Stimulated activated CD4-positive, alpha-beta T cell treated with anti-CD3 and anti-CD28 coated beads, Interleukin-15, amount 100 ng/mL, for 1 hour (primary cell): ENCODE measurements at places on chromosomes 12 and 14.

GRCh38 chr12:131315601-131316000 lies 361.9 kb downstream of the ADGRD1 start:
- DNase-seq, result no peak

- no peak for DNase-seq
Observed at GRCh38 chr12:43069768-43070221, 480.2 kb upstream of the PRICKLE1 start.

DNA sequence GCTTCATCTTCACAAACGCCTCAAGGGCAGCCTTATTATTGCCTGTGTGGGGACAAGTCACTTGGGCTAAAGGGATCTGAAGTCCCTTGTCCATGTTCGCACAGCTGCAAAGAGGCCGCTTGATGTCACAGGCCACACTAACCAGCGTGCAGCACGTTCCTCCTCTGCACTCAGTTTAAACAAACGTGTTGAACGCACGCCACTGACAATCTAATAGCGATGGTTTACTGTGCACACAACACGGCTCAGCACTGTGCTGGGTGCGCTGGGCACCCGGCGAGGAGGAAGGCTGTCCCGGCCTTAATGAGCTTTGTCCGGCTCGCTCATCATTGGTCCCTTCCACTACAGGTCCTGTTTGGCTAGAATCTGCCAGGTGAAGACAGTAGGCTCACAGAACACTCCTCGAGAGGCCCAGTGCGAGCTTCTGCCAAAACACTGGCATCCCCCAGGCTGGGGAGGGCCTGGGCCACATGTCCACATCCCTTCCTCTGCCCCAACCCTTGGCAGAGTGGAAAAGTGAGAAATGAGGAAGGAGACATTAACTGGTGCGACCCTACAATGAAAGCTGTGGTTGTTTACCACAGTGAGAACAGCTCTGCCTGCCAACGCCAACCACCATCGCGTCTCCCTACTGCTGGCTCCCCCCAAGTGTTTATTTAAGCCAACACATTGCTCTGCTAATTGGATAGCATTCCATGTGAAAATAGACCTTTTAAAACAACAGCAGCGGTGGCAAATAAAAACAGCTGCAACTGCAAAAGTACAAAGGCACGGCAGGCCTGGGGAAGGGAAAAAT lies 113.2 kb downstream of the RBM19 start:
- DNase-seq, result no peak

DNA sequence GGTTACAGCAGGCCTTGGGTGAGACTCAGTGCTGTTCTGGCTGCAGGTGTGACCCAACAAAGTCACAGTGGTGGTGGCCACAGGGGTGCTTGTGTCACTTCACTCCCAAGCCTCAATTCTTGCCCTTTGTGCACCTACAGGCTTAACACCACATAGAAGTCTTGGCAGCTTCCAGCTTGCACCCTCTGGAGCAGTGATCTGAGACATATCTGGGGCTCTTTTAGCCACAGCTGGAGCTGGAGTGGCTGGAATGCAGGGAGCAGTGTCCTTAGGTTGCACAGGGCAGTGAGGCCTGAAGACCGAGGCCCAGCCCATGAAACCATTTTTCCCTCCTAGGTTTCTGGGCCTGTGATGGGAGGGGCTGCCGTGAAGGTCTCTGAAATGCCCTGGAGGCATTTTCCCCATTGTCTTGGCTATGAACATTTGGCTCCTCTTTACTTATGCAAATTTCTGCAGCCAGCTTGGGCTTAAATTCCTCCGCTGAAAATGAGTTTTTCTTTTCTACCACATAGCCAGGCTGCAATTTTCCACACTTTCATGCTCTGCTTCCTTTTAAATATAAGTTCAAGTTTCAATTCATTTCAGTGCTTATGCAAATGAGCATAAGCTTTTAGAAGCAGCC lies 37.7 kb downstream of the ADAM21 start:
- no peak for DNase-seq

DNA sequence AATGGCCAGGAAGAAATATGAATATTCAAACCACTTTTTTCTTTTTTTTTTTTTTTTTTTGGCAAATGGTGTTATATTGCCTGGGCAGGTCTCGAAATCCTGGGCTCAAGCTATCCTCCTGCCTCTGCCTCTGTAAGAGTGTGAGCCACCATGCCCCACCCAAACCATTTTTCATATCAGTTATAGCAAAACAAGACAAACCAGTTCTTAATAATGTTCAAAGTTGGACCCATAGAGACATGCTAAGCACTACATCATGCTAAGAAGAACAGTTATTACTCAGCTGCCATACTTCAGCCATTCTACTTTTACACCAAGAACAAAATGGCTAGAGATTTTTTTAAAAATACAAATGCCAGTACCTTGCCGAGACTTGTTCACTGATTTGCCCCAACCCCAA lies 25.5 kb downstream of the EIF2S1 start:
- DNase-seq, result no peak

DNA sequence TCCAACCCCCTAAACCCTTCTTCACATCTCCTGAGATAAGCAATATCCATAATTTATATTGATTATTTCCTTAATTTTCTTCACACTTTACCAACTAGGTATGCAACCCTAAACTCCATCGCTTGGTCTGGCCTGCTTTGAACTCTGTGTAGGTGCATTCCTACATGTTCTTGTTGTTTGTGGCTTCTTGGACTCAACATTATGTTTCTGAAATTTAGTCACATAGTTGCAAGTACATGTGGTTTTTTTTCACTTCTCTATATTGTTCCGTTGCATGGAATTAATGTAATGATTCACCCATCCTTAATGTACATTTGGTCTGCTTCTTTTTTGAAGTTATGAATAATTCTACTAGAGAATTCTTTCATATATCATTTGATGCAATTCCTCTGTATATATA lies 1.6 kb upstream of the TAS2R30 start:
- DNase-seq, result no peak

GRCh38 chr14:100587086-100587762 lies at the start of gene BEGAIN:
TSS of gene BEGAIN (minus strand) at chr14:100587417. CDS start at chr14:100587290, 127 bp downstream.
- DNase-seq, result no peak

GRCh38 chr12:65825507-65826352 lies 1.4 kb downstream of the HMGA2 start:
- no peak for DNase-seq

DNA sequence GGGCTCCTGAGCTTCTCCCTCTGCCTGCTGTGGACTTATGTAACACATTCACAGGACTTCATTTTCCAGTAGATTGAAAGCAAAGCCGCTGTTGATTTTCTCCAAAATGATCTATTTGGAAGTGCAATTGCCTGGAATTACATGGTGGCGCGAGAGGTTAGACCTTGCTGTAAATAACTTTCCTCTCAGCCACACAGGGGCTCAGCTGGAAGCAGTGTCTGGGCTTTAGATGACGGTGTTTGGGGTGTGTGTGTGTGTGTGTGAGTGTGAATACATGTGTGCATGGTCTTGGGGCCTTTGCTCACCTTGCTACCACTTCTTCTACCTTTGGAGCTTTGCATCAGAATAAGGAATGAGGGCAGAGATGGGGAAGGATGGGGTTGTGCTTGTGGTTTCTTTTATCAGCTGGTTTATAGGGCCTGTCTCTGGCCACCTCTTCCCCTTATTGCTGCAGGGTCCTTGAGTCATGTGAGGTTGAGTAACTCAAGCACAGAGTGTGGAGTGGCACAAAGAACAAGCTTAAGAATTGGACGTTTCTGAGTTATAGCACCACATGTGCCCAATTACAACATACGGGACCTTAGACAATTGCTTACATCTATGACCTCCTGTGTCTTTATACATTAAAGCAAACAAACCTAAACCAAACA lies 280.6 kb downstream of the NRXN3 start:
- no peak for DNase-seq

DNA sequence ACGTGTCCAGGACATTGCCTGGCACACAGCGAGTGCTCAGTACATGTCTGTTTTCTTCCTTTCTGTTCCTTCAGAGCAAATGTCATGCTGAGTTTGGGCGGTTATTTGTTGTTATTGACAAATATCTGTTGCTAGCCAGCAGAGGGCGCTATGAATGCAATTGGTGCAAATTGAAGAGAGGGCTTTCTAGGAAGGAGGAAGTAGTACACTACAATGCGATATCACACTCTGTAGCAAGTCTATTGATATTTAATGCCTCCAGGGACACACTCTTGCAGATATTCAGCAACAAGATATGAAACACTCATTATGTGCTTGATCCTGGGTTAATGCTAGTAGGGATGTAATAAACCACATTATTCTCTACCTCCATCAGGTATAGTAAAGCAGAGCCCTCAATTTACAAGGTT lies 267.3 kb upstream of the SRRM4 start:
- no peak for DNase-seq

- no peak for DNase-seq
Observed at GRCh38 chr12:65876161-65876560, 51.9 kb downstream of the HMGA2 start.

- no peak for DNase-seq
Observed at GRCh38 chr12:11555743-11556625, 93.5 kb upstream of the ETV6 start.

DNA sequence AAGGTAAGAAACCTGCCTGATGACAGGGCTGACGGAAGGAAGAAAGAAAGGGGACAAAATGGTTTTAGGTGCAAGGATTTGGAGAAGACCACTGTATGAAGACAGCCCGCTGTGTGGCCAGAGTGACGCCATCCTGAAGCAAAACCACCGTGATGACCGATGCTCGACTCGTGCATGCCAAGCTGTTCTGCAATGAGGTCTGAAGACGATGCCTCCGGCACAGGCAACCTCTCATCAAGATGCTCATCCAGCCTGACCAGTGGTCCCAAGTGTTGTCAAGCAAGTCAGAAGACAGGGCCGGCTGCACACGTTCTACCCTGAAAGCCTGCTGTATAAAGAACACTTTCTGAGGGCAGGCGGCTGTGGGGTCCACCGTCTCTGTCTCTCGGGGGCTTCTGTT lies 34.8 kb downstream of the STX2 start:
- DNase-seq, result no peak

GRCh38 chr14:31876741-31877140 lies 200.4 kb upstream of the ARHGAP5 start:
- DNase-seq, result no peak

- DNase-seq, result no peak
Observed at GRCh38 chr14:65438266-65438933, 25.9 kb downstream of the FUT8 start.

DNA sequence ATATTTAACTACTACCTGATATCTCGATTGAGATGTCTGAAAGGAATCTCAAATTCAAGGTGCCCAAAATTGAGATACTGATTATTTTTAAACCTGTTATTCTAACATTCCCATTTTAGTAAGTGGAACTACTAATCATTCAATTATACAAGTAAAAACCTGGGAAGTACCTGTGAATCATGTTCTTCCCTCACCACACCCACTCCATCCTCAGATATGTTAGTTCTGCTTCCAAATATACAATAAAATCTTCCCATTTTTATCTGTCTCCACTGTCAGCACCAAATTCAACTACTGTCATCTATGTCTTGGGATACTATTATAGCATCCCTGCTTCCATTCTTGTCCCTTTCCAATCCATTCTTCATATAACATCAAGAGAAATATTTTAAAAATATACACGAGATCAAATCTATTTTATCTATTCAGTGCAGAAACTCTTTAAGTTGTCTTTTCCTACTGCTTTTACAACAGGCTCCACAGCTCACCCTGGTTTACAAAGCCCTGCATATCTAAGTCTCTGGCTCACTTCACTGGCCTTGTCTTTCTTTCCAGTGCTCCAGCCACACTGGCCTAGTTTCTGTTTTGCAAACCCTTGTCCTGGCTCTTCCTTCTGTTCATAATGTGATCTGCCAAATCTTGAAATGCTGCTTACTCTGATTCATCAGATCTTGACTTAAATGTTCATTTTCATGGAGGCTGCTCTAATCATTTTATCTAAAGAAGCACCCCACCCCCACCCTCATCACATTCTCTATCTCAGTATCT lies 122.3 kb downstream of the PTPRR start:
- no peak for DNase-seq

DNA sequence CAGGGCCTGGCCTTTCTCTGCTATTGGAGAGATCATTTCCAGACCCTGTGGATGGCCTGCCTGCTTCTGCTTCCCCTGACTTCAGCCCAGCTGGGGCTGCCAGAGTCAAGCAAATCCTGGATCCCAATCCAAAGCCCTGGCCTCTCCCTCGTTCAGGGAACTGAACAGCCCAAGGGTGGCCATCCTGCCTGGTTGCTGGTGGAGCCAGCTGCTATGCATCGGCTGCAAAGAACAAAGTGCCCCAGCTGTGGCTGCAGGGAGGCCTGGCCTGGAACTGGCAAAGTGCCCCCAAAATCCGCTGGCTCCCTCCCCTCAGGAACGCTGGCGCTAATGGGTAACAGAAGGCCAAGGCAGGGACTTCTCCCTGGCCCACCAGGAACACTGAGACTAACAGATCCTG lies 56.4 kb downstream of the LRRC74A start:
- DNase-seq, result no peak

GRCh38 chr12:4174417-4174816 lies 99.1 kb upstream of the CCND2 start:
- DNase-seq, result no peak

GRCh38 chr12:79086541-79087296 lies 222.1 kb downstream of the SYT1 start:
- DNase-seq, result no peak

GRCh38 chr12:119940897-119941296 lies 48.1 kb upstream of the BICDL1 start:
- DNase-seq, result no peak

GRCh38 chr14:51053157-51053556 lies 41.7 kb downstream of the TRIM9 start:
- no peak for DNase-seq

DNA sequence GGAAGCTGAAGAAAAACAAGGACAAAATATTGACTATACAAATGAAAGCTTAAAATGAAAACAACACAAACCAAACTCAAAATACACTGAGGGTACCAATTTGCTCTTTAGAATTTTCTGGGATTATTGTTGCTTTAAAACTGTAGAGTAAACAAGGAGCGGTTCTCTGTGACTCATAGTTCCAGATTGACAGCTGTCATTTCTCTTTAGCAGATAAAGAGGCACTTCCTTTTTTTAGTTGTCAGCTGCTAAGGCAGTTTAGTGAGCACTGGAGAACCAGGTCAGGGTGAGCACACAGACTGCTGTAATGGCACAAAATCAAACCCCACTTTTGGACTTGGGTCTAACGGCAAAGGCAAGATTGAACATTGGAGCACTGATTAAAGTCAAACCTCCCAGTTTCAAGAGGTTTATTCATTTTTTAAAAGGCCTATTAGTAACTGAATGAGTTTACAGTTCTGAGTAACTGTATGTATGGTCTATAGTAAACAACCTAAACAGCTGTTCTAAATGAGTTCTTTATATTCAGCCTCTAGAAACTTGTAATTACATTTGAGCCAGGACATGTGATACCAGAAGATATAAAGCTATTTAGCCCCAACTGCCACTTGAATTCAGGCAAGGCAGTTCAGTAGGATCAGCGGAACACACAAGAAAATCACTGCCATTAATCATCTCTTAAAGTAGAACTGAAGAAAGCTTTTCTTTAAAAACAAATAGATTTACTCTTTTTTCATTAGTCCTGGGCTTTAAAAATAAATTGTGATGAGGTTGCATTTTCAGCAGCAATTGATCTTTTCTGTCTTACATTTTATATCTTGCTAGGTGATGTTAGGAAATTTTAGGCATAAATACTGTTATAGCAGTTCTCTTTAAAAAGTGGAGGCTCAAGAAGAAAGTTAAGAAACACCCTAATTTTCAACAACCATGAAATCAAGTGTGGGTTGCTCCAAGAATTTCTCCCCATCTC lies 71.7 kb upstream of the PRICKLE1 start:
- DNase-seq, result no peak
